SW480 (cell line): ENCODE measurements at places on chromosomes 5 and 9.

DNA sequence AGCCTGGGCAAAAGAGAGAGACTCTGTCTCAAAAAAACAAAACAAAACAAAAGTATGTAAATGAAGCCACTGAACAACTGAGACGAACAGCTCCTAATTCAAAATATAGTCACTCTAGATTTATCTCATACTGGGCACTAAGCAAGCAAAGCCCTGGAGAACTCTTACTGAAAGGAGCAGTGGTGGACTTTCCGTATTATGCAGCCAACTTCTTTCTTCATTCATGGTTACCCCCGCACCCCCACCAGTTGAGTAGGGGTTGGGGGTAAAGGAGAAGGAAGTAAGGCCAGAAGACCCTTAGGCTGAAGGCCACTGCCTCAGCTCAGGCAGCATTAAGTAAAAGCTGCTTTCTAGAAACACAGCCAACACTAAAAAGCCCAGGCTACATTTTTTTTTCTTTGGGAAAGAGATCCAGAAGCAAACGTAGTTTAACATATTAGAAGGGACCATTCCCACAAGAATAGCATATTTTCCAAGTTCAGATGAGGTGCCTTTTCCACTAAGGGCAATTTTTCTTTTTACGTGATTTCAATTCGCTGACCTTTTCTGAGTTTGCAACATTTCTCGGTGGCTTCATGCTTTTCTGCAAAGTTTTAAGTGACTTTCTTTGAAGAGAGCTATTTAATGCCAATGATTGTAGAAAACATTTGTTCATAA lies 55.3 kb downstream of the MAPKAP1 start:
- DNase-seq: no peak

DNA sequence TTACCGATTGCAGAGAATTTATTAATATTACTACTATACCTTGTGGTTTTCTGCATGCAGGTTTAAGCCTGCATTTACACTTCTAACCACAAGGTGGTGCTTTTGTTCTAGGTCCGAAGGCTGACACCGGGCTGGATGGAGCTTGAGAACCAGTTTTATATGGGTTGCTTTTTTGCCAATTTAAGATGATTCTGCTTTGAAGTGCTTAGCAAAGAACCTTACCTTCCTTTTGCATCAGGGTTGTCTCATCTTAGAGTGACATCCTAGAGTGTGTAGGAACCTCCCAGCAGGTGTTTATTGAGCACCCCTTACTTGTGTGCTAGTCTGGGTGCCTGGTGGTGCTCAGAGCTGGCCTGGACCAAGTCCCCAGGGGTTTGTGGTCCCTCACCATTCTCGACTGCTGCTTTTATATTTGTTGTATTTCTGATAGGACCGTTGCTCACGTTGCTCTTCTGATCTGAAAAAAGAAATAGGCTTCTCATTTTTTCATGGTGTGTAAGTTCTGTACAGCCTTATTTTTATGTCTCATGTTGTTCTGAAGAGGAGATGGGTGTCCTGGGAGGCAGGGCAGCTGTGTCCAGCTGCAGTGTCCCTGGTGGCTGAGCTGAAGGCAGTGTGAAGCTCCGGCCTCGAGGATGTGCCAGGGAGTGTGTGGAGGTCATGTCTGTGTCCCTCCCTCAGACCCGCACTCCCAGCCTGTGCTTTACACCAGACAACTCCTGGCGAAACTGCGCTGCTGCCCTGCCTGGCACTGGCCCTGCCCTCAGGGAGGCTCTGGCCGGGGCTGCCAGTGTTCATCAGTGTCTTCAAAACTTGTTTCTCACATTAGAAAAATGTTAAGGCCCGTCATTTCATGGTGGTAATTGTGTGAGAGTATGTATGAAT lies 54.3 kb downstream of the EHMT1 start:
- peak; percentile 61 for DNase-seq

- DNase-seq: no peak
Observed at GRCh38 chr5:57067597-57067924, 106.3 kb upstream of the GPBP1 start.

- DNase-seq: no peak
Observed at GRCh38 chr5:177609076-177610059, 9.4 kb downstream of the B4GALT7 start.

GRCh38 chr9:117704024-117704575 lies at the start of gene TLR4:
Gene TLR4, plus strand, starts transcription at chr9:117704403. Its CDS starts 70 bp downstream, at chr9:117704473.
- DNase-seq: peak; percentile 59

GRCh38 chr5:66708368-66708767 lies 112.2 kb downstream of the MAST4 start:
- DNase-seq: no peak

- no peak for DNase-seq
Observed at GRCh38 chr9:34001298-34001697, 47.4 kb downstream of the UBAP2 start.
